ENCODE measurements at places on chromosomes 4 and X.

GRCh38 chrX:109872021-109872732 is 130.7 kb upstream of the TMEM164 start:
- DNase-seq, result no peak

DNA sequence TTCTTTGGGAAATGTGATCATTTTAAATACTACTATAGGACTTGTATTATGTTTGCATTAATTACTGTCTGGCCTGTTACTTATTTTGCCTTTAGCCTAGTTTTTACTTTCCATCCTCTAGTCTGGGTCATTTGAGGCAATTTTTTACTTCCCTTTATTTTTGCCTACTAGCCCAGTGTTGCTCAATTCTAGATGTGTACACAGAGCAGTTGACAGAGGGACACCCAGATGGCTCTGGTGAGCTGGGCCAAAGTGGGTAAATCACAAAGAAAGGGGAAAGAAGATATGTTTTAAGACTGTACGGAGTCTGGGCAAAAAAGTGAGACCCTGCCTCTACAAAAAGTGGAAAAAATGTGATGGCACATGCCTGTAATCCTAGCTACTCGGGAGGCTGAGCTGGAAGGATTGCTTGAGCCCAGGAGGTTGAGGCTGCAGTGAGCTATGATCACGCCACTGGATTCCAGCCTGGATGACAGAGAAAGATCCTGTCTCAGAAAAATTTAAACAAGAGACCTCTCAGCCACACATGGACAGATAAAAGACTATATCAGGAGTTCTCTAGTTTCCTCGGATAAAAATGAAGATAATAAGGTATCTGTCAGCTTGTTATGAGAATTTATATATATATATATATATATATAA is 35.7 kb downstream of the APOO start:
- DNase-seq, result no peak

- no peak for DNase-seq
Observed at GRCh38 chr4:139655116-139655515, 10.5 kb upstream of the MGST2 start.

- no peak for DNase-seq
Observed at GRCh38 chrX:13579661-13580060, 10.3 kb downstream of the EGFL6 start.

DNA sequence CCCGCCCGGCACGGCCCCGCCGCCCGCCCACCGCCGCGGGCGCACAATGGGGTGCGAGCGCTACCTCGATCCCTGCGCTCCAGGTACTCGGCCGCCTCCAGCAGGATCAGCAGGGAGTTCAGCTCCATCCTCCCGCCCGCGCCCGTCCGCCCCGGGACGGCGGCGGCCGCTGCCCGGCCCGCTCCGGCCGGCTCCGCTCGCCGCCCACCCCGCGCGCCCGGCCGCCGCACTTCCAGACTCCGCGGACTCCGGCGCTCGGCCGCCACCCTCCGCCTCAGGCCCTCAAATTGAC is at the start of gene MXD4:
Gene MXD4 (minus strand): TSS at position 257 of the 292 bp plus-strand sequence. CDS start 129 bp downstream, at position 128.
- DNase-seq, result no peak

GRCh38 chr4:24772952-24773351 is 22.4 kb upstream of the SOD3 start:
- no peak for DNase-seq

GRCh38 chr4:37747772-37748330 is 61.7 kb upstream of the RELL1 start:
- DNase-seq, result no peak

- DNase-seq, result no peak
Observed at GRCh38 chrX:115583496-115584004, 22.6 kb downstream of the PLS3 start.

- DNase-seq, result no peak
Observed at GRCh38 chr4:10384974-10385373, 72.3 kb downstream of the ZNF518B start.

- peak; percentile 25 for DNase-seq
Observed at GRCh38 chr4:85762529-85762871, 287.6 kb downstream of the ARHGAP24 start.

DNA sequence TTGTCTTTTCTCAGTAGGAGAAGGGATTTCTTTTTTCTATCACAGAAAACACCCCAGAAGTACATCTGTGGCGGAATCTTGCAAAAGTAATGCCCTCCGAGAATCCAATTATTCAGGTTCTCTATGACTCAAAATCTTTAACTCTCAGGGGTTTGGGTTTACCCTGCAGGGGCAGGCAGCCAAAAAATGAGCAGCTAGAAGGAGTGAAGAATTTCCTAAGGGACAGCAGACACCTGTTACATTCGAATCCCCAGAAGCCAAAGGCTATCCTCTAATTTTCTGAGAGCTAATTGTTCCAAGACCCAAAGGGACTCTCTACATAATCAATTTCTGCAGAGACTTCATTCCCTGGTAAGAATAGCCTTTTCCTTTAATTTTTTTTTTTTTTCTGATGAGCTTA is 27.5 kb upstream of the CBR4 start:
- DNase-seq, result no peak

DNA sequence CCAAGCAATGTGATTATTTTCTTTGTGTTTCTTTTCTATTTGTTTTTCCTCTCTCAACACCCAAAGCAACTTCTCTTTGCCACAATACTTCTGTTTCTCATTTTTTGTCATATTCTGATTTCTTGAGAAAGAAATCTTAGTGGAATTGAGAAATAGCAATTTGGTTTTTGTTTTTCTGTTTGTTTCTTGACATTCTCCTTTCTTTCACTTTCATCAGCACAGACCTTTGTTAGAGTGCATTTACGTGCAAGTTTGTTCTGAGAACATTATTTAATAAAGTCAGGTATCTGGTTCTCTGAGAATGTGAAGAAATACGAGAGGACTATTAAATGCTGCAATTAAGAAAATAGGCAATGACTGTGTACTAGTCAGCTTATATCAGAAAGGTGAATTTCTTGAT is 608.1 kb upstream of the AADAT start:
- DNase-seq, result no peak

DNA sequence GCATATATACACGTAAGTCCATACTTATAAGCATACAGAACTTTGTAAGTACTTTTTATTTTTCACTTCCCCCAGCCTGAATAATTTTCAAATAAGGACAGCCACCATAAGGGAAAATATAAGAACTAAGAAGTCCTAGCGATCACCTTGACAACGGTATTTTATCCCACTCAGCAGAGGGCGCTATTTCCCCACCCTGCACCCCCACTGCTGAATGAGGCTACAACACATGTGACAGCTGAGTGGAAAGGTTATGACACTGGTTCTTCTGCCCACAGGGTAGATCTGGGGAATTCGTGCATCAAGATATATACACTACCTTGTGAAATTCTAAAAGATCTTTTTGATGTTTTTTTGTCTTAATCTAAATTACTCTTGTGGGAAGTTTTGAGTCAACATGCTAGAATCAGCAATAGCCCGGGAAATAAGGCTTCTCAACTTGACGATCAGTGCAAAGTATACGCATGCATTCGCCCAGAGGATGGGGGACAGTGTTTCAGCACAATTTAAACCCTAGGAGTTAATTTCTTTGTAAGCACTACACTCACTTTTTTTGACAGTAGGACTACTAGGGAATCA is 151.5 kb downstream of the CORIN start:
- DNase-seq, result no peak

- DNase-seq, result no peak
Observed at GRCh38 chr4:69764311-69764710, 3.9 kb upstream of the SULT1B1 start.

- no peak for DNase-seq
Observed at GRCh38 chr4:174252412-174252811, 31.1 kb downstream of the FBXO8 start.

DNA sequence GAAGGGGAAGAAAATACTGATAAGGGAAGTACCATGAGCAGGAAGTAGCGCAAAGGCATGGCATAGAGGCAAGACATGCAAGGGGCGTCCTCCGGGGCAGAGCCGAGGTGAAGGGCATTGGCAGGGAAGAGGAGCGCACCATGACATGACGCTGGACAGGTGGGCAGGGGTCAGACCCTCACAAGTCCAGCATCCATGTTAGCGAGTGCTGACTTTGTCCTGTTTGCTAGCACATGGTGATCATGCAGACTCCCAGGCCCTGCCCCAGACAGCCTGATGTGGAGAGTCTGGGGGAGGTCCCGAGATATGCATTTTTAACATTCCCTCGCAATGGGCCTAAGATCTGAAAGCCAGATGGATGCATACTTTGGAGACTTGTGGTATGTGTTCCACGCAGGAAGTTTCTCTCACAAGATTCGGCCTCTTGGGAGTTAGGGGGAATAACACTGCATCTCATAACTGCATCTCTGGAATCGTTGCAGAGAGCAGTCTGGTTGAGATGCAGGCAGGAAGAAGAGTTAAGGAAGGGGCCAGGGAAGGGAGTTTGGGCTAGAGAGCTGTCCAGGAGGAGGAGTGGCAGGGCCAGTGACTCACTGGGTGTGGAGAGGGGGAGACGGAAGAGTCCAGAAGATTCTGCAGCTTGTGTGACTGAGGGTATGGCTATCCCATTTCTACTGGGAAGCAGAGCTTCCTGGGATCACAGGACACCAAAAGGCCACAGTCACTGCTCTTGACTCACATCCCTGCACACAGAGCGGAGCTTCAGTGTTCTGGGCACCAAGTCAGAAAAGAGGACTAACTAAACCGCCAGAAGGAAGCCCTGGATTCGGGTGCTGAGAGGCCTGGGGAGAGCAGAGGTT is 59.7 kb downstream of the FAM184B start:
- DNase-seq, result peak; percentile 35

DNA sequence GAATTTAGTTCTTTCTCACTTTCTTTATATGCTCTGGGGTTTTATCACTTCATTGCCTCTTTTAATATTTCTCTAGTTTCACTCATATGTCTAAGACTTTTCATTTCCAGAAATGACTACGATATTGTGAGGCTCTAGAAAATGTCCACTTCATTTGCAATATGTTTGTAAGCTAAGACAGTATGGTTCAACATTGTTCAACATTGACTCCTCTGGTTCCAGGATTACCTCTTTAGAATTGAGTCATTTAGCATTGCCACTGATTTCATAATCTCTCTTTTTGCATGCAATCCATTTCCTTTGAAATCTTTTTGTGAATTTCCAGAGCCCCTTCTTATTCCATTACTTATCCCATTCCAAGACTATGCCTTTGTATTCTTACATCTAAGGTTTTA is 32.3 kb downstream of the BBS12 start:
- DNase-seq, result no peak

DNA sequence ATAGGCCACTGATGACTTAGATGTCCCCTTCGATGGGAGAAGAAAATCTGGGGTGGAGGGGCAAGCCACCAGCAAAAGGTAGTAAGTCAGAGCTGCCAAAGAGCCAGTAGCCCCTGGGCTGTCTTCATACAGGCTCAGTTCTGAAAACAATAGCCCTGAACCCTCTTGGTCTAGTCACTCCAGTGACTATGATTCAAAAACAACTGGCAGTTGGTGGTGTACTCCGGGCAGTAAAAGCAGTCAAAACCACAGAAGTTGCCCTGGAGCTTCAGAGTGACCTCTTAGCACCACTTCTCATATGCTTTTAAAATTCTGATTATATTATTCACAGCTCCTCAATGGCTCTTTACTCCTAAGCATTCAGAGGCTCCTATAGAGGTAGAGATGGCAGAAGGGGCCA is 164.3 kb upstream of the MAMLD1 start:
- no peak for DNase-seq

- no peak for DNase-seq
Observed at GRCh38 chrX:83759872-83760271, 101.1 kb upstream of the CYLC1 start.

DNA sequence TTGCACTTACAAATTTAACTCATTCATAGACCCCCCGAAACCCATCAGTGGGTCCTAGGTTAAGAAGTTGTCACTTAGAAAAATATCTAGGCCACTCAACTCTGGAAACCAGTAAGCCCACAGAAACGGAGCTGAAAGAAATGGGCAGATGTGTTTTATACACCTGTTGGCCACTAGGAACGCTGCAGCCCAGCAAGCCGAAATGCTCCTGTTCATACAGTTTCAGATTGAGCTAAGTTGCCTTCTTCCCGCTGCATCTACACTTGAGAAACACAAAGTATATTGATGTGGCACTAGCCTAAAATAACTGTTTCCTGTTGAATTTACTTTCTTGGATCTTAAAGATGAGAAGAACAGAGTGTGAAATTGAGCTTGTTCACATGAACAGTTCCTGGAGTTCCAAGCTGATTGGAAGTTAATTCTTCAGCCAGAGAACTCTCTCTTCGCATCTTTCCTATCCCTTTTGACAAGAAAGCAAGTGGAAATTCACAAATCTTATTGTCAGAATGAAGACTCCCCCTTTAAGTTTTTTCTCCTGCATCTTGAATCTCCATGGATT is 174.1 kb downstream of the RBMX2 start:
- DNase-seq, result no peak

DNA sequence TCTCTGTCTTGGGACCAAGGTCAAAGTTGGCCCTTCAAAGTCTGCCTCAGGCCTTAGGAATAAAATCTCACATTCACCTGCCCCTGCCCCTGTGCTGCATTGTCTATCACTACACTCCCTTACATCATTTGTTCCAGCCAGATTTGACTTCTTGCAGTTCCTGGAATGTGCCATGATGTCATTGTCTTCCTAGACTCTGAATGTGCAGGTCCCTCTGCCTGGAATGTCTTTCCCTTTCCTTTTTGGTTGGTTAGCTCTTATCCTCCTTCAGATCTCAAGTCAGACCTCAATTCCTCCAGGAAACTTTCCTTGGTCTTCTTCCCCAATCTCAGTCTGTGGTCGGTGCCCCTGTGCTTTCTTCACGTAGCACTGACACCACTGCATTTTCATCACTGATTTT is 67.7 kb upstream of the EFNB1 start:
- no peak for DNase-seq

- no peak for DNase-seq
Observed at GRCh38 chrX:107542500-107542899, 85.8 kb upstream of the PRPS1 start.

DNA sequence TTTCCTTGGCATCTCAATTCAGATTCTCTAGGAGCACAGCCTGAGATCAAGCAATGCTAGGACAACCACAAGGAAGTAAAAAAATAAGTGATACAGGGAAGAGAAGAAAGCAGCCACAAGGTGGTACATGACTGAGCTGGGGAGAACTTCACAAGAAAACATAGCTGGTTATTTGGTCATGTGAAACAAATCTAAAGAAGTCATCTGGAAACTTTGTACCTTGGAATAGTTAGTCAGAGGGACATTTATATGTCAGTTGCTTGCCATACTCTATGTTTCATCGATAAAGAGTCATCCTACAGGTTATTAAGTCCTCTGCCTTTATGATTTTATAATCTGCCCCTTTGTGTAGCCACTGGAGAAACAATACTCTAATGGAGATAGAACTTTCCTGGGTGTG is 575.1 kb downstream of the IL15 start:
- DNase-seq, result no peak

- no peak for DNase-seq
Observed at GRCh38 chr4:127131527-127131926, 501.2 kb upstream of the INTU start.

DNA sequence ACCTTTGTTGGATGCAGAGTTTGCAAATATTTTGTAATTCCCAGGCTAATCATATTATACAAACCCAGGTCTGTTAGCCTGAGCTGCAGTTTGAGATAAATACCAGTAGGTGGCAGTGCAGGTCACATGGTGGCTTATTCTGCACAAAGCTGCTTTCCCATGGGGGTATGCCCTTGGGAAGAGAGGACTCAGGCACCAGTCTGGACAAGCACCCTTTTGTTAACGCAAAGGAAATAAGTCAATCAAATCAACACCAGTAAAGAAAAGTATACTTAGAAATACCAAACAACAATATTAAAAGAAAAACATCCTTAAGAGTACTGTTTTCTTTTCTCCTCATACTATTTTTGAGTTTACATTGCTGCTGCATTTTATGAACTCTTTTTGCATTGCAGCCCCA is 389.0 kb upstream of the ZFP42 start:
- peak; percentile 8 for DNase-seq

Data from skin of body (tissue), 3 donors.